ENCODE measurements at places on chromosomes 2 and 18. TPM values are rescaled to one million over a fixed set of nuclear protein-coding genes. Genes with fewer than 3 reads are reported as not detected.

The SPATA3 gene
- not detected for total RNA-seq

- no peak for DNase-seq
Observed at GRCh38 chr2:27150639-27151230, 1.9 kb downstream of the TCF23 start.

GRCh38 chr2:80050246-80050645 is 254.3 kb downstream of the LRRTM1 start:
- DNase-seq, result no peak

DNA sequence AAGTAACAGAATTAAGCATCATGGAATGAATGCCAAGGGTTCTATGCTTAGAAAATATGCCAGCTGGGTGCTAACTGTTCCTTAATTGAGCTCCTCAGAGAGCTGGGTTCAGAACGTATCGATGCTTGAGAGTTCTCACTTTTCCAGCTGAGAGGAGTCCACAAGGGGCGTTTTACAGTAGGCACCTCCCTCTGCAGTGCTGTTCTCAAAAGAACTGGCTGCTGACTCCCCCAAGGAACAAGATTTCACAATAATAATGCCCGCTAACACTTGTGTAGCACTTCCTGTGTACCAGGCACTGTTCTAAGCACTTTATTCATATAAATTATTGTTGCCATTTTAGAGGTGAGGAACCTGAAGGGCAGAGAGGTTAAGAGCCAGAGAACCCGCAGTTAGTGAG is 18.1 kb upstream of the TMEM237 start:
- DNase-seq, result no peak

DNA sequence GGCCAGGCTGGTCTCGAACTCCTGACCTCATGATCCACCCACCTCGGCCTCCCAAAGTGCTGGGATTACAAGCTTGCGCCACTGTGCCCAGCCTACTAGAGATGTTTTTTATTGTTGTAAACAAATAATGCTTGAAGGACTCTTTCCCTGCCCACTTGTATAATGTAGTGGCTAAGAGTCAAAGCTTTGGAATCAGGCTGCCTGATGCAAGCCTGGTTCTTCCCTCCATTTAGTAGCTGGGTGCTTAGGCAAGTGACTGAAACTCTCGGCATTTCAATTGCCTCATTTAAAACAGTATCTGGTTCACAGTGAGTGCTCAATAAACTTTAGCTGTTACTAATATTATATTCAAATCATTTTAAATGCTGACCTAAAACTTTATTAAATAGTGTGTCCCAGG is 264.0 kb upstream of the FBXO11 start:
- DNase-seq, result no peak
